Activated CD4-positive, CD25-positive, alpha-beta regulatory T cell (primary cell): ENCODE measurements at places on chromosomes 1 and 21.

DNA sequence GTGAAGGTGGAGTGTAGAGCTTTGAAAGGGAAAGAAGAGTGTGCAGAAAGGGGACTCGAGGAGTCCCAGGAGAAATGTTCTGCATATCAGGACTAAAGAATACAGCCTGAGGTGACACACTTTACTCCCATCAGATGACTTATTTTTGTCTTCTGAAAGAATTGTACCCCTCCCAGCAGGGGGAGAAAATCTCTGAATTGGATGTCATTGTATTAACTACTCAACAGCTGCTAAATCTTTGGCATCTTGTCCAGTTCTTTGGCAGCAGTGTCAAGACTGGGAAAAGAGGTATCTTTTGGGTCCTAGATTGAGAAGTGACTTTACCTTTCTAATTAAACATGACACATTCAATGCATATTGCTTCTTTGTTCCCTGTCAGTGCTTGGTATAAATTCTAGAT lies 18.9 kb downstream of the UBE4B start:
- no peak for DNase-seq

DNA sequence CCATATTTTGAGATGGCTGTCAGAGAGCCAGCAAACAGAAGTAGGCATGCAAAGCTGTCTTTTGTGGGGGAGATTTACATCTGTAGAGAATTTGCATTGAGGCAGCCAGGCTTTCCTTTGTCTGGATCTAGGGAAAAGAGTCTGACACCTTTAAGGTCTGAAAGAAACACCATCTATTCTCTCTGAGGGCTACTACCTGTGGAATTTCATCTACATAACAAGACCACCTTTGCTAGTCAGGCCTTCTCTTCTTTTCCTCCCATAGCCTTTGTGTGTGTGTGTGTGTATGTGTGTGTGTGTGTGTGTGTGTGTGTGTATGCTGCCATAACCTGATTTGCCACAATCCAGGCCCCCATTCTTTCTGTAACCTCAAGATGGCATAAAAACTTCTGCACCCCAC lies 28.4 kb upstream of the DMRTB1 start:
- DNase-seq, result no peak

DNA sequence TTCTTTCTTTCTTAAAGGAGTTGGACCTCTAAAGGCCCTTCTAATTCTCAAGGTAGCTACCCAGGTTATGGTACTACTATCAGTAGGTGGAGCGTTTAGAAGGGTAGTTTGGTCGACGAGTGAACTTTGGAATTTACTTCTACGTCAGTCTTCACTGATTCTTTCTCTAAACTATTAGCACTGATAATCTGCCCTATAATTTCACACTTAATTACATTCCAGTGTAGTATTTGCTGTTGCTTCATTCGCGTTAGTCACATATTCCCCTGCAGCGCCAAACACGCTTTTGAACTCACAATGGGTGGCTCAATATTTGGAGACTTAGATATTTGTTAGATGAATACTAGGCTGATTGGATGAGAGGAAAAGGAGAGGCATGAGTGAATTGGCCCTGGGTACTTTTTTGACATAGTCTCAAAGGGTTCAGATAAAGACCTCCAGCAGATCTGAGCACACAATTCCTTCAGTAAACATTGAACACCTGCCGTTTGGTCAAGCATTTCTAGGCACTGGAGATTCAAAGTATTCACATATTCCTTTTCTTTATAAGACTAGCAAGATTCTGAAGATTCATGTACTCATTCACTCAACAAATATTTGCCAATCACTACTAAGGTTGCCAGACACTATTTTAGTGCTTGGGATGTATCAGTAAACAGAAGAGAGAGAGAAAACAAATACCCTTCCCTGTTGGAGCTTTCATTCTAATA lies 929 bp upstream of the FOXJ3 start:
- DNase-seq, result no peak

DNA sequence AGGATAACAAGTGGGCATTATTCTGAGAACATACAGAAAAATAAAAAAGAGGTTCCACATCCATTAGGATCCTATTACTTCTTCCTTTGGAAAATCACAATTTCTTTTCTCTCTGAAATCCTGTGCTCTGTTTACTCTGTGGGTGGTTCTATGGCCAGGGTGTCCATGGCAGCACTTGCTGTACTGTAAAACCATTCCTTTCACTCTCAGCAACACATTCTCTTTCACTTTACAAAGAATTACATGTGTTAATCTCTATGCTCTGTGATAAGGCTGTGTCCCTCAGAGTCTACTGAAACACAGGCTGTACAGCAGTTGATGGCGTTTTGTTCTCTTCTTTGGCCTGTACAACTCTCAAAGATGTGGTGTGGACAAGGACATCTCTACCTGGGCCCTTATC lies 524.1 kb downstream of the PTBP2 start:
- no peak for DNase-seq

DNA sequence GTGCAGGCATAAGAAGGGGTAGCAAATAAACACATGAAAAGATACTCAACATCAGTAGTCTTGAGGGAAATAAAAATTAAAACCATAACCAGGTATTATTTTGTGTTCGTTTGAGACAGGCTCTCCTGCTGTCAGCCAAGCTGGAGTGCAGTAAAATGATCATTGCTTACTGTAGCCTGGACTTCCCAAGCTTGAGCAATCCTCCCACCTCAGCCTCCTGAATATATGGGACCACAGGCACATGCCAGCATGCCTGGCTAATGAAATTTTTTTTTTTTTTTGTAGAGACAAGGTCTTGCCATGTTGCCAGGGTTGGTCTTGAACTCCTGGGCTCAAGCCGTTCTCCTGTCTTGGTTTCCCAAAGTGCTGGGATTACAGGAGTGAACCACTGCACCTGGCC lies 108.0 kb downstream of the DNM3 start:
- DNase-seq, result no peak

DNA sequence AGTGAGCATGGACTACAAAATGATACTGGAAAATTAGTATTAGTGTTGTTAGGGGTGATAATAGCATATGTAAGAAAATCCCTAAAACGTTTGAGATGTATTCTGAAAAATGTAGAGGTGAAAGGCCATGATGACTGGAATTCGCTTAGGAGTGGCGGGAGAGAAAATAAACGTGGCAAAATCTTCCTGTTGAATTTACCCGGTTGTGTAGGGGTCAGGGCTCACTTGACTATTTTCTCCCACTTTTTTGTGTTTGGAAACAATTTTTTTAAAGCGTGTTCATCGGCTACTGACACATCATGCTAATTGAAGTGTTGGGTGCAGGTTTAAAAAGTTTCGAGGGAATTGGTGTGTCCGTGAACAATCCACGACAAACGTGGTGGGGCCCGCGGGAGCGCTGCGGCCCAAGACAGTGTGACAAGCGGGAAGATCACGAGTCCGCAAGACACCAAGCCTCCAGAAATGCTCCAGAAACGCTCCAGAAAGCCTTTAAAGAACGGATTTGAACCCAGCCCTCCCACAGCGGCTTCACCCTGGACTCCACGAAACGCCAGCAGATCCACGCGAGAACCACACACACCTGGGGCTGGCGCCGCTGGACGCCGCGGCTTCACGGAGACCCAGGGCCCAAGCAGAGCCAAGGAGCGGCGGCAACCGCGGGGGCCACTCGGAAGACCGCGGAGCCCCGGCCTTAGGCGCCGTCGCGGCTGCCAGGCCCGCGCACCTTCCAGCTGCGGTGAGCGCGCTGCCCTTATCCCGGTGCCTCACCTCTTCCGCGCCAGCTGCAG lies 573 bp downstream of the PSMG1 start:
- DNase-seq, result no peak

GRCh38 chr1:228362141-228362883 lies 44.3 kb downstream of the TRIM11 start:
- DNase-seq, result no peak

DNA sequence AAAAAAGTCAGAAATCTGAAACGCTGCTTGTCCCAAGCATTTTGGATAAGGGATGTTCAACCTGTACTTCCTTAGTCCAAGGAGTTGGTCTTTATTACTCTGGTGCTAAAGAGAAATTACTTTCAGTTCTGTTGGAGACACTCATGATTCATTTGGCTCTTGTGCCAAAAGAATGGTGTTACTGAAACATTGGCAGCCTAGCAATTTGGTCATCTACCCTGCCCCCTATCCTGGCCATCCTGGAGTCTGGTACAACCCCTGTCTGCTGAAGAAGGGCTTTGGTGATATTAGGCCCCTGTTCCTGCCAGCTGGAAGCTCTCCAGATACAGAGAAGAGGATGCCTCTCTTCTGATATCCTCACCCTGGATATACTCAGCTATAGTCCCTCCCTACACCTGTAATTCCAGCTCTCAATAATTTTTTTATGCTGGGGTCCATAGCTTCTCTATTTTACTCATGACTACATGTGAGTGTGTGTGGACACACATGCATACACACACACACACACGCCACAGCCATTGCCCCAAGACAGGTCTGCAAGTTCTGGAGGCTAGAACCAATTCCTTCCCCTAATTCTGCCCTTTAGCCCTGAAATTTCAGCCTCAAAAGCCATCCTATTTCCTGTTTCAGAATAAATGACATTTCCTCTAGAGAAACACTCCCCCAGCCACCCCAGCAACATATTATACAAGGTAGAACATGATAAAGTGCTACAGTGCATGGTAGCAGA lies 40.0 kb downstream of the LHX8 start:
- no peak for DNase-seq

- no peak for DNase-seq
Measured at GRCh38 chr1:178739285-178740045, 14.4 kb downstream of the RALGPS2 start.

DNA sequence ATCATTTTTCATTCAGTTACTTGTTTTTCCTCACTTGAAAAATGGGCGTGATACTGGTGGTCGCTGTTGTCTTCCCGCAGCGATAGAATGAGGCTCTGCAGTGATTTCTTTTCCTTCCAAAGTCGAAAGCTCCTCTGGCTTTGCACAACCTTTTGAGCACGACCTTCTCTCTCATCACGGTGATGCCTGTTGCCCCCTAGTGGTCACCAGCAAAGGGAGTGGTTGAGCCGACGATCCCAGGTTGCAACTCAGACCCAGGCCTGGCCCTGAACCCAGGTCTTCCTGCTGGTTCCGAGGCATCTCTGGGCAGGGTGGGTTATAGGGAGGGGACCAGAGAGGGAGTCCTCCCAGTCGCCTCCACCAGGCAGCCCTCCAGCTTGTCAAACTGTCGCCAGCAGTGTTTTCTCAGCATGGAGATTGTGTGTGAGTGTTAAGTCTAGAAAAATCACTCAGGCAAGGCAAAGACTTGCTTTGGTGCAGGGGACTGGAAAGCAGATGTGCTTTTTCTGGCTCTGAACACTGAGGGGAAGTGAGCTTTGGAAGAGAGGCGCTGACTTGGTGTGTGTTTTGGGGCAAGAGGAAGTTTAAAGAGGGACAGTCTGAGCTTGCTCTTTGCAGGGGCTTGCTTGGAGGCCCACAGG lies 285.3 kb downstream of the CAMTA1 start:
- peak; percentile 34 for DNase-seq

- DNase-seq, result no peak
Measured at GRCh38 chr1:234495231-234495990, 16.4 kb upstream of the TARBP1 start.

GRCh38 chr1:241696172-241696814 lies 44.2 kb downstream of the WDR64 start:
- no peak for DNase-seq

- no peak for DNase-seq
Measured at GRCh38 chr1:24555591-24556413, at the start of gene NCMAP. TSS of gene NCMAP (plus strand) at chr1:24556087. CDS start at chr1:24595431, 39,344 bp downstream.

DNA sequence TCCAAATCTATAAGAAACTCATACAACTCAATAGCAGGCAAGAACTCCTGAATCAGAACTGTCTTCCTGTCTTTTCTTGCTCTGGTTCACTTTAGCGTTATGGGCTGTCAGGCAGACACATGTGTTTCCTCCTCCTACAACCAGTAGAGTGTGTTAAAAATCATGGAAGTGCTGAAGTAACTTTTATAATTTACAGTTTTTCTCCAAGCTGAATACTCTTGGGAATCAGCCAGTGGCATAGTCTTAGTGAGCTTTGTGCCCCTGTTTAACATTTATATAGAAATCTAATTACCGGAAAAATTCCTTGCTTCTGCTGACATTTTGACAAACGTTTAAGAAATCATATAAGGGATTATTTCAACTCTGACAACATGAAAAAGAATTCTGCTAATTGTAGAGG lies 113.1 kb upstream of the RGS18 start:
- no peak for DNase-seq

DNA sequence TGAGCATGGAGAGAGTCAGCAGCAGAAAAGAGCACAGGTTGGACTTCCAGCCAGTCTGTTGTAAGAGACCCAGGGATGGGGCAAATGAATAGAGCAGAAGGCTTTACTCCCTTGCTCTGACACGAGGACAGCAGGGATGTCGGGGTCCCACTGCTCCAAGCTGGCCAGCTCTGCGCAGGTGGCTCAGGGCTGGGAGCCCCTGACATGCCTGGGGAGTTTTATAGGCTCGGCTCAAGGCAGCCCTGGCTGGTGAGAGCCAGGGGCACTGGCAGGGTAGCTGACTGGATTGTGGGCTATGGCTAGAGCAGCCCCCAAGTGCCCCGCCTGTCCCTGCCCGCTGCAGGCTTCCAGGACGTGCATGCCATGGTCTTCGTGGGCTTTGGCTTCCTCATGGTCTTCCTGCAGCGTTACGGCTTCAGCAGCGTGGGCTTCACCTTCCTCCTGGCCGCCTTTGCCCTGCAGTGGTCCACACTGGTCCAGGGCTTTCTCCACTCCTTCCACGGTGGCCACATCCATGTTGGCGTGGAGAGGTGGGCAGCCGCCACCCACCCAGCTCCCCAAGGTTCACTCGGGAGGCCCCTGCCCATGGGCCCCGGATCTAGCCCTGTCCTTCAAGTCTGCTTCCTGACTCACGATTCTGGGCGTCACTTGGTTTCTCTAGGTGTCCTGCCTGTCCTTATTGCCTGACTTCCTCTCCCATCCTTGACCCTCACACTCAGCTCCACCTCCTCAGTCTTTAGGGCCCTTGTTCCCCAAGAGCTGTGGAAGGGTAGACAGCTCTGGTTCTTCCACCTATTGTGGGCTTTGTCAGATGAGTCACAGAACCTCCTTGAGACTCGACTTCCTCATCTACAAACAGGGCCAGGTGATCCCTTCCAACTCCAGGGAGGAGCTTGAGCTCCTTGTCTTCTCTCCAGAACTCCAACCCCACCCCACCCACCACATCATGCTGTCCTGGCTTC lies 8.2 kb downstream of the RHBG start:
- no peak for DNase-seq

GRCh38 chr1:26541816-26542711 lies 12.5 kb downstream of the RPS6KA1 start:
- DNase-seq, result peak; percentile 40

- DNase-seq, result no peak
Measured at GRCh38 chr1:27505420-27505680, 15.4 kb upstream of the WASF2 start.

- DNase-seq, result no peak
Measured at GRCh38 chr21:14486869-14487268, 59.2 kb downstream of the SAMSN1 start.
